ENCODE measurements at places on chromosomes 5 and 9.

DNA sequence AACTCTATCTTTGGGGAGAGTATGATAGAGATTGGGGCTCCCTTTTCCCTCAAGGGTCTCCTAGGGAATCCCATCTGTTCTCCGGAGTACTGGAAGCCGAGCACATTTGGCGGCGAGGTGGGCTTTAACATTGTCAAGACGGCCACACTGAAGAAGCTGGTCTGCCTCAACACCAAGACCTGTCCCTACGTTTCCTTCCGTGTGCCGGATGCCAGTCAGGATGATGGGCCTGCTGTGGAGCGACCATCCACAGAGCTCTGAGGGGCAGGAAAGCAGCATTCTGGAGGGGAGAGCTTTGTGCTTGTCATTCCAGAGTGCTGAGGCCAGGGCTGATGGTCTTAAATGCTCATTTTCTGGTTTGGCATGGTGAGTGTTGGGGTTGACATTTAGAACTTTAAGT is 21.5 kb downstream of the PTGS1 start:
- no peak for DNase-seq

- peak; percentile 16 for DNase-seq
These were observed 3.1 kb downstream of the IER5L start for GRCh38 chr9:129174724-129175514.

- no peak for DNase-seq
These were observed 16.3 kb downstream of the GPR151 start for GRCh38 chr5:146499680-146500079.

- DNase-seq, result no peak
These were observed 634.0 kb downstream of the IRX1 start for GRCh38 chr5:4229414-4230292.

GRCh38 chr5:90558344-90559192 is at the start of gene ADGRV1:
TSS of gene ADGRV1 (plus strand) at chr5:90558797. CDS start at chr5:90558896, 99 bp downstream.
- no peak for DNase-seq

DNA sequence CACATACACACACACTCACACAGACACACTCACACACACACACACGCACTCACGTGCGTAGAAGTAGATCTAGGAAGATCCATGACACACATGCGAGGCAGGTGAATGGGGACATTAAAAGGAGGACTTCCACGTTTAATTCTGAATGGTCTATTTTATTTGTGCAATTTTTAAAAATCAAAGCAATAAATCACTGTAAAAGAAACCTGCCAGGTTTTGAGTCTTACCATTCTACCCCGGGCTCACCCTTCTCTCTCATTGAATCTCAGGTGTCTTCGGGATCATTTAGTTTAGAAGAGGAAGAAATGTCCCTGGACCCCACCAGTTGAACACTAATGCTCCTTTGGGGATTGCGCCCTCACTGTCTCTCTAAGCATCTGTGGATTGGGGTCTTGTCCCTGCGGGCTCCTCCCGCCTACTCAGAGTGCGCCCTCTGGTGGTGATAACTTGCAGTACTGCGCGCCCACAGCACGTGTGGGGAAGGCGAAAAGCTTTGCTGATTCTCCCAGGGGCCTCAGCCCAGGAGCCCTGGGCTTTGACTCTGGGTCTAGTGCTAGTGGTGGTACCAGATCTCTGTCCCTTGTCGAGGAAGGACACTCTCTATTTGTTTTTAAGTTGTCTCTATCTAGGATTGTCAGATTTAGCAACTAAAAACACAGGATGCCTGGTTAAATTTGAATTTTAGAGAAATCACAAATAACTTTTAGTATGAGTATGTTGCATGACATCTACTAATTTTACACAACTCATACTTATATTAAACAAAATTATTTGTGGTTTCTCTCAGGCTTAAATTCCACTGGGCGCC is 34.8 kb downstream of the BOD1 start:
- peak; percentile 16 for DNase-seq

DNA sequence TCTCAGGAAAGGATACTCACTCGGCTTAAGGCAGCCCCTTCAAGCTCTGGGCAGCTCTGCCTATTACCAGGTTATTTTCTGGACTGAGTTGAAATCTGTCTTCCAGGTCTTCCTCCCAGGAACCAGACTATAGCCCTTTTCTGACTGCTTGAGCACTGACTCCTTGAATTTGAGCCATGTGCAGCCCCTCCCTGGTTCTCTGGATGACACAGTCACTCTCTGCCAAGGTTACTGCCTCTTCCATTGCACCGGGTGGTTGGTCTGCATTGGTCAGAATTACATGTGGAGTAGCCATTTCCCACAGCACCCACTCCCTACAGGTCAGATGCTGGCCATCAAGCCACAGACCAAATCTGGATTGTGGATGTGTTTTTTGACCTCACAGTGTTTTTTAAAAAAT is 81.9 kb downstream of the KLF4 start:
- no peak for DNase-seq

GRCh38 chr9:120571443-120572257 is 8.3 kb downstream of the CDK5RAP2 start:
- DNase-seq, result no peak

GRCh38 chr5:153707626-153708025 is 217.2 kb downstream of the GRIA1 start:
- DNase-seq, result no peak

- DNase-seq, result no peak
These were observed 803 bp downstream of the GARIN3 start for GRCh38 chr5:157165261-157165660.

- no peak for DNase-seq
These were observed 84.8 kb downstream of the WNK2 start for GRCh38 chr9:93268551-93269314.

DNA sequence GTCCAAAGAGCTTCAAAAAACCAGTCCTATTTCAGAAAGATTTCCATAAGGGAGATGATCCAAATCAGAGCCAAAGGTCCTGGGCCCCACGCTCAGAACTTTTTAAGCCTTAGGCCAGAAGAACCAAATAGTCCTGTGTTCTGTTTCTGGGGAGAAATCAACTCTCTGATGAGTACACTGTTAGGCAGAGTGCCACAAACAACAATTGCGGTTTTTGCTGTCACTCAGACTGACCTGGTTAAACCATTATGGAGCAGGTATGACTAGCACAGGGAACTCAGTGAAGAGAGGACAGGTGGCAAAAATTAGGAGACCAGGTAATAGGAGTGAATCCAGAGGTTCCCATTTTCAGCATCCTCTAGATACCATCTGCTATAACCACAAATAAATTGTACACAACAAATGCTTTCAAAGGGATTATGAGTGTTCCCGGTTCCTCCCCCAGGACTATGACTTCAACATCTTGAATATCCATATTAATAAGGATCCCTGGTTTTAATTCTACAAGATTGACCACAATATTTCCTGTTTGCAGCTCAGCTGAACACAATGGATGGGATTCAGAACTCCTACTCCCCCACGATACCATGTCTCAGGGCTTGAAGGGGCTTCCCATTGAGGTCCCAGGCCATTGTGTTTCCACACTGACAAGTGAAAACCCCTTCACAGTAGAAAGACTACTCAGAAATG is 52.1 kb upstream of the FREM1 start:
- no peak for DNase-seq

- DNase-seq, result no peak
These were observed 172.0 kb downstream of the CRB2 start for GRCh38 chr9:123527981-123528380.

- no peak for DNase-seq
These were observed 68.9 kb downstream of the SH3RF2 start for GRCh38 chr5:146005264-146005663.

DNA sequence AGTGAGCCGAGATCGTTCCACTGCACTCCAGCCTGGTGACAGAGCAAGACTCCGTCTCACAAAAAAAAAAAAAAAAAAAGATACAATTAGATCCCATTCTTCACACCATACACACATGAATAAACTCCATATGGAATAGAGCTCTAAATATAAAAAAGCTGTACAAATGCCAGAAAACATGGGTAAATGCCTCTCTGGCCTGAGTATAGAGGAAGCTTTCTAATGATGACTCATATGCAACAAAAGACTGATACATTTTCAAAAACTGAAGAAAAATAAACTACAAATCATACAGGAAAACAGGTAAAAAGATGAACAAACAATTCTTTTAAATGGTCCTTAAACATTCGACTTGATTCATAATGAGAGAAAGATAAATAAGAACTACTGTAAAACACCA is 8.6 kb downstream of the ZFP62 start:
- no peak for DNase-seq

GRCh38 chr9:98256756-98257155 is 1.3 kb upstream of the TBC1D2 start:
- DNase-seq, result peak; percentile 17

DNA sequence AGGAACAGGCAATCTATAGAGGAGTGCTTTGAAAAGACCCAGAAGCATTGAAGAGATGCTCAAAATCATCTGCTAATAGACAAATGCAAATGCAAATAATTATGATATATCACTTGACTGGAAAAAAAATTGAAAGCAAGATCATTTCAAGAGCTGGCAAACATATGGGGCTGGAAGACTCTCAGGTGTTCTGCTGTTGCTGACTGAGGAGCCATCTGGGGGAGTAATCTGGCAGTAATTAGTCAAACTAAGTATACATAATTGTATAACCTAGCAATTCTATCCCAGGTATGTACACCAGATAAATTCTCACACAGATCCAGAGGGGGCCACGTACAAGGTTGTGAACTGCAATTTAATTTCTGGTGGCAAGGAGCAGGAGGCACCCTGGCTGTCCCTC is 4.6 kb upstream of the HMHB1 start:
- no peak for DNase-seq

GRCh38 chr5:111737716-111738115 is 19.3 kb downstream of the NREP start:
- DNase-seq, result no peak

DNA sequence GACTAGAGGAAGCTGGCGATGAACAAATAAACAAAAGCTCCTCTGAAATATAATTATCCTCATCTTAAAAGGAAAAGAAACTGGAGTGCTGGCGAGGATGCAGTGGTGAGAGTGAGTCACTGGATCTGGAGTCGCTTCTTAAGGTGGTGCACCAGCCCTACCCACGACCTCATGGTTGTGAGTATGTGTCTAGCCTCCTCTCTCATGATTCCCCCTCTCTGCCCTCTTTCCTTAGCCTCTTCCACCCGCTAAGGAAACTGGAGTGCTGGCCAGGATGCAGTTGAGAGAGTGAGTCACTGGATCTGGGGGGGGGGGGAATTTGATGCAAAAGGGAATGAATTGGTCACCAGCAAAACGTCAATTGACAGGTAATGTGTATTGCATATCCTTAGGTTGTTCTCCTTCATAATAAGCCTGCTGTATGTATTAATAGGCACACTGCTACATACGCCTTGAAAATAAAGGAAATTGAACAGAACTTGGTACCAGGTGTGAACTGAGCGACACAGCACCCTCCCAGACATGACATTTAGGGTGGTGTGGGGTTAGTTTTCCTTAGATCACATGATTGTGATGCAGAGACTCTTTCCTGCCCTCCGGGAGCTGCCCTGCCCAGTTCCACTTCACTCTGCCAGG is 36.3 kb upstream of the EBF1 start:
- DNase-seq, result no peak

GRCh38 chr5:150626853-150627276 is 13.6 kb upstream of the SYNPO start:
- DNase-seq, result no peak

- no peak for DNase-seq
These were observed 20.1 kb downstream of the FIBCD1 start for GRCh38 chr9:130918826-130919558.

- no peak for DNase-seq
These were observed 53.5 kb upstream of the GARNL3 start for GRCh38 chr9:127210851-127211730.

- no peak for DNase-seq
These were observed 174.2 kb upstream of the TBC1D2 start for GRCh38 chr9:98429613-98430012.

- DNase-seq, result no peak
These were observed 74.8 kb upstream of the ZNF622 start for GRCh38 chr5:16540421-16540820.

- DNase-seq, result no peak
These were observed 30.0 kb upstream of the TRIO start for GRCh38 chr5:14112998-14113652.

GRCh38 chr5:132464156-132464939 is 26.2 kb downstream of the IRF1 start:
- no peak for DNase-seq

GRCh38 chr9:91111226-91111625 is 250.5 kb downstream of the AUH start:
- no peak for DNase-seq

DNA sequence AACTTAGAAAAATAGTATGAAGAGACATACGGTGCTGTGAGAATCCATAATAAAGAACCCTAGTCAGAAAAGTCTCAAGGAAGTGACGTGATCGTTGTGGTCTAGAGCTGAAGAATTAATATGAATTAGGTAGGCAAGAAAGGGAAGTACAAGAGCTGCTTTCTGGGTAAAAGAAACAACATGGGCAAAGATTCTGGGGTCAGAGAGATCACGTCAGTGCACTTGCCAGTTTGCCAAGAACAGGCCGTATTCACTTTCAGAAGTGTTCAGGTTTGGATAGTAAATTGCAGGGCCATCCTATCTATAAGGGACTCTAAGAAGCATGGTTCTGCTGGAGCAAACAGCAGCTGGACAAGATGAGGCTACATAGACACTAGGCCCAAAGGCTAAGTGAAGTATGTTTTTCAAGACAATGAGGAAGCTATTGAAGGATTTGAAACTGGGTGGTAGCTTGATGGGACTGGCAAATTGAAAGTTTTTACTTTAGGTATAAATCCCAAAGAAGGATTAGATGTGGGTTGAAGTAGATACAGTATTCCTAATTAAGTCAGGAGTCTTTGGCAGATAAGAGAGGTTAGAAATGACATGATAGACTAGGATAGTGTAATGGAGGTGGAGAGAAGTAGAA is 4.8 kb upstream of the CHD1 start:
- DNase-seq, result peak; percentile 27

DNA sequence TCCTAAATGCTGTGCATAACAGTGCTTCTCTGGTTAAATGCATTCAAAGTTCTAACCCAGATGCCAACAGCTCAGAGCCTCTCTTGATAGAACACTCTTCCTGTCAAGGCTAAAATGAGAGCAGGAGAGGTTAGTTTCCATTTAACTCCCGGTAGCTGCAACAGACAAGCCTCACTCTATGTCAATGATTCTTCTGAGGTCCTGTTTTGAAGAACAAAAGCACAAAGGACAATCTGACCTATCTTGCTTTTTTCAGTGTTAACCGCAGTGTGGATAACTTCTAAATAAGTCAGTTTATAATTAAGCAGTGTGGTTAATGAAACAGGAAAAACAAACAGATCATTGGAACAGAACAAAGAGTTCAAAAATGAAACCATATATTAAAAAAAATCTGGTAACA is 80.7 kb downstream of the ANKRD55 start:
- DNase-seq, result no peak

- DNase-seq, result no peak
These were observed 395.4 kb downstream of the CSNK1G3 start for GRCh38 chr5:123907349-123907748.
